Heart left ventricle (tissue), 16 donors: ENCODE measurements at places on chromosomes 2 and 18.

GRCh38 chr18:58447402-58448095 lies 181.3 kb downstream of the ALPK2 start:
- H3K4me1 ChIP-seq = no peaks in the 10 kb centered on the region
- no peak for DNase-seq
- H3K27ac ChIP-seq = no peak overlapping the region

GRCh38 chr2:119759451-119760236 lies at the start of gene PTPN4:
PTPN4 (plus strand) TSS chr2:119759922; CDS start chr2:119809854, 49,932 bp downstream.
- peaks cover 46% of the 10 kb centered on the region for H3K4me1 ChIP-seq
- peak within 1 kb of the TSS; percentile 82 for H3K4me3 ChIP-seq
- peak within 1 kb of the TSS; percentile 92 for H3K27ac ChIP-seq
- peak; percentile 98 for DNase-seq
- H3K36me3 ChIP-seq = no peaks in the 10 kb centered on the region

DNA sequence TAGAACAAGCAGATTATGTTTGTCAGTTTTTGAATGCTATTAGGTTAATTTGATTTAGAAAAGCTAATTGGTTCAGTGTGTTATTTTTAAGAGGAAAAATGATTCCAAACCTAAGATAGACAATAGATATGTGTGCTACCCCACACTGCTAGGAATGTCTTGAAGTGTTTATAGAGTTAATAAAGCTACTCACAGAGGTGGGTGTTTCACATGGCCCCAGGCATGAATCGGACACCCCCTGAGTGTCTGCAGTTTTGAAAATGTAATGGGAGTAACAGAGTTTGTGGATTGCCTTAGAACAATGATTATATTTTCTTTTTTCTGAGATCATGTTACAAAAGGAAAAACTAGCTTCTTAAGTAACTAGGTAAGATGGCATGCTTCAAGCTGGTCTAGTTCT lies 348.3 kb downstream of the ADCYAP1 start:
- no peak overlapping the region for H3K4me3 ChIP-seq
- H3K27ac ChIP-seq = no peak overlapping the region
- no peak for DNase-seq
- no peaks in the 10 kb centered on the region for H3K4me1 ChIP-seq
- H3K36me3 ChIP-seq = no peaks in the 10 kb centered on the region

DNA sequence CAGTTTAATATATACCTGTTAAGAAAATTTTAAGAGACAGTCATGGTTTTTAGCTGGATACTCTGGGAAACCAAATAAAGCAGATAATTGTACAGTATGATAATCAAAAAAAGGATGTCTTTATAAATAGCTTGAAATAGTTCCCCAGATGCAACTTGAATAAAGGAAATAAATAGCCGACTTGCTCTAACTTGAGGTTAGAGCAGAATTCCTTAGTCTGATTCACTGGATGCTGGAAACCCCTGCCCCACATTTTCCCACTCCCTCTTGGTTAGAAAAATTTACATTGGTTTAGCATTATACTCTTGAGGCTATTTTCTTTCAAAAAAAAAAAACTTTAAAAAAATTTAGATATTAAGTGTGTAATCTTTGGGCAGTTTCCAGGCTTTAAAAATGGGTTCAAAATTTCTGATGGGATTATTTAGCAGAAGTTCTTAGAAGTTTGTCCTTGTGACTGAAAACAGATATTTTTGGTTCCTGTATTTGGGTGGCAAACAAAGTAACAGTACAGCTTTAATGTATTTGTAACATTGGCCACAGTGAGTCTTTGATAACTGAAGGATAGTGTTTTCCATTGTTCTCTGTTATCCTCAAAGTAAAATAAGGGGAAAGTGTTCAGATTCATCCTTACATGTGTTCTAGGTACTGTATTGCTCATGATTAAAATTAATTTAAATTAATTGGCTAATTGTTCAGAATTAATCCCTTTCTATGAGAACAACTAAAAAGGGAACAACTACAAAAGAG lies 39.6 kb downstream of the ITGAV start:
- DNase-seq = no peak
- no peaks in the 10 kb centered on the region for H3K27me3 ChIP-seq
- peaks cover 5% of the 10 kb centered on the region for H3K36me3 ChIP-seq
- H3K4me1 ChIP-seq = no peaks in the 10 kb centered on the region
